ENCODE measurements at places on chromosomes 2 and 18.

GRCh38 chr2:96342085-96342484, 6.5 kb downstream of the NCAPH start:
- peak; percentile 26 for DNase-seq

- DNase-seq, result no peak
Measured at GRCh38 chr2:240458044-240458899, 22.8 kb downstream of the GPC1 start.

DNA sequence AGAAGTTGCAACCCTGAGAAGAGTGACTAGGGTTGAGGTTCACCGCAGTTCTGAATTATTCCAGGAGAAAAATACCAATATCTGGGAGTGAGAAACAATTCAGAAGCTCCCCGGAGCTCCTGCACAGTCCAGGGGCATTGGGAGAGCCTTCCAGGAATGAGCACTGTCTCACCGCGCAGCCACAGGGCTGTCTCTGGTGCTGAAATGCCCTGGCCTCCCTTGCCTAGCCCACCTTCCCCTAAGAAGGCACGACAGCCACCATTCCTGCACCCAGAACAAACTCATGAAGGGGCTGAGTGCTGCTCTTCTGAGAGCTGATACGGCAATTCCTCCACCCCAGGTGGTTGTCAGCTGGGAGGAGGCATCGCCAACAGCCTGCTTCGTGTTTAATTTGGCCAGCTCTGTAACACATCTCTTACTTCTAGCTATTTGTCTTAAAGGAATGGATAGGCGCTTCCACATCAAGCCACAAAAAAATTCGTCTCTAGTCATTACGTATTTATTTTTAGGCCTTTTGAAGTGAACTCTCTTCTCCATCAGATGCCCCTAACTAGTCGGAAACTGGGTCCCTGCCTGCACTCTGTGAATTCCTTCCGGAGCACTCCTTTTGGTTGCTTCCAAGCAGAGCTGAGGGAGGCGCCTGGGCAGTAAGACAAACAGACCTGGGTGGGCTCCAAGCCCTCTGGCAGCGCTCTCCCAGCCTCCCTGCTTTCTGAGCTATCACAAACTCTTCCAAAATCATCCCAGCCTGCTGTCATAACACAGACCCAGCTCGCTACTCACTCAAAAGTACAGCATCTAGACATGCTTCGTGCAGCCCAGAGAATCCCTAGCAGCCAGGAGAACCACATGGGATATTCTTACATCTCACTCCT, 120.5 kb upstream of the CCDC68 start:
- DNase-seq, result no peak

GRCh38 chr2:33788044-33788443, 188.9 kb upstream of the FAM98A start:
- no peak for DNase-seq

GRCh38 chr2:182625814-182626213, 90.2 kb upstream of the DNAJC10 start:
- no peak for DNase-seq

GRCh38 chr18:75068682-75069435, 140.1 kb downstream of the PTGR3 start:
- no peak for DNase-seq

DNA sequence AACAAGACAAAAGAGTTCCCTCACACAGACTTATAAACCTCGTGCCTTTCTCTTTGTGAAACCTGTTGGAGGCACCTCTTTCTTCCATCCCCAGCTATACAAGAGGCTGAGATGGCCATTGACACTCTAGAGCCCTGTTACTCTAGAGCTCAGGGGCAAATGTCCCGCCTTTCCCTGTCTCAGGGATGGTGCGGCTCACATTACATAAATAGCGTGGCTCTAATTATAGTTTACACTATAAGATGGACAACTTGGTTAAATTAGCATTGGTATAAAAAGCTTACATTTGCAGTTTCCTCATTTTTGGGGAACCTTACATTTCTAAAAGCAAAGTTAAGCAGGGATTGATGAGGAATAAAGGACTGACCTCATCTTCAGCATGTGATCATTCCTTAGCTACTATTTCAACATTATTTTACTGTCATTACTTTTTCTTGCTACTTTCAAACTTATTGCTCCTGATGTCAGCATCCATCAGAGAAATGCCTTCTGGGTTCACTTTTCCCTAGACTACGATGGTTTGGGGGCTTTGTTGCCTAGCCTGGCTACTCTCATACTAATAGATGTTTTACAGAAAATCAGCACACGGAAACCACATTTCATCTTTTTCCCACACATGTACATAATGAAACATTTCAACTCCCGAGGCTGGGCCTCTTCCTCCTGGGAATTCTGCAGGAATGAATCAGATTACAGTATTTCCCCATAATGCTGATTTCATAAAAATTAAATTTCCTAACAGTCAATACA, 40.4 kb downstream of the FTCDNL1 start:
- DNase-seq, result no peak

DNA sequence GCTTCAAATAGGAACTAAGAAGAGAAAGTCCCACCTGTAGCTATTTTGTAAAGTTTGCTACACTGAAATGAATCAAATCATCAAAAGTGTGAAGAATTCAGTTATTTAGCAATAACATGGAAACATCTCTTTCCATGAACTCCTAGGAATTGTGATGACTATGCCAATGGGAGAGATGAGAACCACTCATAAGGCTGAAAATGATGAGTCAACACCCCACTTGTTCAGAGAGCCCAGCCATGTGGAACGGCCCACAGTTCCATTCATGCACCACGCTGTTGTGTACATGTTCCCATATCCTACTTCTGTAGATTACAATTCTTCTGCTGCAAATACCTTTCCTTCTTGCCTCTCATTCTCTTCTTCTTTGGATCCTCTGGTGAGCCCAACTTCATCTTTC, 645.5 kb upstream of the ID2 start:
- no peak for DNase-seq

GRCh38 chr2:113148606-113149552, 21.5 kb downstream of the IL1RN start:
- no peak for DNase-seq

- DNase-seq, result no peak
Measured at GRCh38 chr18:23585897-23586248, 433 bp downstream of the NPC1 start.

DNA sequence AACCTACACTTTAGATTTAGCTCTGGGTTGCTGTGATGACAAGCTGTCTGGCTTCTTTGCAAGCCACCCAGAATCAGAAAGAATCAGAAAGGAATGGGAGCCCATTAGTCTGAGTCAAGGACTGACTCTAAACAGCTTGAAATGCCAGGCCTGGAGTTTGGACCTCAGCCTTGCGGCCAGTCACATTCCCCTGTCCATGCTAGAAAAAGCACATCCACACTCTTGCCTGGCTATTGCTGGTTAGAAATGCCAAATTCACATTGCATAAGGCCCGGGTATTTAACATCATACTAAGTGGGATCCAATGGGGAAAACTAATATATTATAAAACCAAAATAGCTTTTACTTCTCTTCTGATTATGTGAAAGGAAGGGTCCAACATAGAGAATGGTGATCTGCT, 756.8 kb upstream of the KLHL29 start:
- DNase-seq, result no peak

GRCh38 chr2:199607914-199608313, 150.2 kb upstream of the SATB2 start:
- DNase-seq, result no peak

DNA sequence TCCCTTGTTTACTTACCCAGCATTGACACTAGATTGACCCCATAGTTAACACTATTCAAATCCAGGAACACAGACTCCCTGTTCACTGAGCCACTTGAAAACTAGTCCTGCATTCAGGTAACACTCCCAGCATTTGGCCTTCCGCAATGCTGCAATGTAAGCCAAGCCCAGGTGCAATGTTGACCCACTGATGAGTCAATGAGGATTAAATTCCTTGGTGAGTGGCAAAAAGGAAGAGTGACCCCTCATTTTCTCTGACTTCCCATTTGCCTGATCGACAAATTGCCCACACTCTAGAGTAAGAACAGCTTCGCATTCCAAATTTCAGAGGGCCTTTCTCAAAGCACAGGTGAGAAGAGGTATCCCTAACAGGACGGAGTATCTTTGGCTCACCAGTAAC, 251.9 kb downstream of the FBXO15 start:
- no peak for DNase-seq

- DNase-seq, result no peak
Measured at GRCh38 chr2:189128970-189129369, 50.6 kb downstream of the COL5A2 start.

DNA sequence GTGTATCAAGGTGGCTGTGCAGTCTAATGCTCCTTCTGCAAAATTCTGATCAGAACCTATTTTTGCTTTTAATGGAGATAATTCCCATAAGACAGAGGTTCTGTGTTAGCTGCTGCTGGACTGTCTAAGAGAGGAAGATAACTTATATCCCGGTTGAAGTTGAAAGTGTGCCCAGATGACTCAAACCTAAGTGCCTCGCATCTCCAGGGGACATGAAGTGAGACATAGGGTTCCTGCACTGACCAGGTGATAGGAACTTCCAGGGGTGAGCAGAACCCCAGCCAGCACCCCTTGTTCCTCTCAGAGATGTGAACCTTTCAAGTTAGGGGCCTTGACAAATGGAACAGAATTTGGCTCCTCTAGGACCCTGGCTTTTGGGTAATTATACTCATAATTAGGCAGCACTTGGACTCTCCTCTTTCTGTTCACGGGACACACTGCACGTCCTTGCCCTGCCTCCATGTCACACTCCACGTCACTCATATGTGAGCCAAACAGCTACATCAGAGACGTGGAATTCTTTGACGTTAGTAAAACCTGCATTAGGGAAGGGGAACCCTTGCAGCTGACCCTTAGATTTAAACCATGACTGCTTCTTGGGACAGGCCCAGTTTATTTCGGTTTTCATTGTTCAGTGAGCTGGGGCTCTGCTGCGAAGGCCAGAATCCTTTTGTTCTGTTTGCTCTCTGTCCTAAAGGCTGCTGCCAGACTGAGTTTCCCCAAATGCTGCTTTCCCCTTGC, 104.5 kb upstream of the ALPP start:
- no peak for DNase-seq

DNA sequence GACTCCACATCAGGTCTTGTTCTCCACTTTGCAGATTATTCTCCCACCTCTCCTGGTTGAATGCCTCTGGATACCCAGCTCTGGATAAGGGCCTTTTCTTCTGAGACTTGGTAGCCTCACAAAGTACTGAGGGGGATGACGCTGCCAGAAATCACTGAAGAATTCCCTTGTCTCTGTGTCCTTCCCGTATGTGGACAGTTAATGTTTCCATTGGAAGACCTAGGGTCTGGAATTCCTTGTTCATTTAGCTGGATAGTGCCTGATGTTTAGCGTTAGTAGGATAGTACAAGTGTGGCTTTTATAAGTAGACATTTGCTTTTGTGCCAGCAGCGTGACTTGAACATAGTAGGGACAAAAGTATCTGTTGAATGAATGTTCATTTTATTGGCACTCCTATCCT, 76.9 kb downstream of the CLHC1 start:
- DNase-seq, result no peak

- DNase-seq, result no peak
Measured at GRCh38 chr2:124267794-124268193, 242.7 kb downstream of the CNTNAP5 start.

- DNase-seq, result no peak
Measured at GRCh38 chr2:105595536-105595935, 149.2 kb upstream of the NCK2 start.

GRCh38 chr18:51603111-51603510, 405.6 kb upstream of the MEX3C start:
- DNase-seq, result no peak

DNA sequence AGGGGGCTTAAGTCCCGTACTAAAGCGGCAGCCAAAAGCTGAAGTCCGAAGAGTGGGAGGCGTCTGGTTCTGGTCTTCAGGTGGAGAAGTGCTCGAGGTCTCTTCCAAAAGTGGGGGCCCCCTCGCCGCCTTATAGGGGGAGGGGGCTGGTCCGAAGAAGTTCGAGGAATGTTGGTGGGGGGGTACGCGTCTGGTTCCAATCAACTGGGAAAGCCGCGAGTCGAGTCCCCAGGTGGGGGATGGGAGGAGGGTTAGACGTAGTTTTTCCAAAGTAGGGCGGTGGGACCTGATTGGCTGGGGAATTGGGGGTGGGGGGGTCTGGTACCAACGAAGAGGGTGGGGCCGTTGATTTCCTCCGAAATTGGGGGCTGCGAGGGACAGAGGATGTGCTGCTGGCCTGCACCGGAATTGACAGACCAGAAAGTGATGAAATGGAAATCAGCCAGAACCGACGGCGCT, 594 bp downstream of the ITM2C start:
- DNase-seq, result no peak

GRCh38 chr18:21272016-21272579, 30.1 kb downstream of the GREB1L start:
- DNase-seq, result no peak
